ENCODE measurements at places on chromosomes 1 and 21.

- no peak for DNase-seq
These were observed 311.5 kb upstream of the DEPDC1 start for GRCh38 chr1:68808351-68808750.

DNA sequence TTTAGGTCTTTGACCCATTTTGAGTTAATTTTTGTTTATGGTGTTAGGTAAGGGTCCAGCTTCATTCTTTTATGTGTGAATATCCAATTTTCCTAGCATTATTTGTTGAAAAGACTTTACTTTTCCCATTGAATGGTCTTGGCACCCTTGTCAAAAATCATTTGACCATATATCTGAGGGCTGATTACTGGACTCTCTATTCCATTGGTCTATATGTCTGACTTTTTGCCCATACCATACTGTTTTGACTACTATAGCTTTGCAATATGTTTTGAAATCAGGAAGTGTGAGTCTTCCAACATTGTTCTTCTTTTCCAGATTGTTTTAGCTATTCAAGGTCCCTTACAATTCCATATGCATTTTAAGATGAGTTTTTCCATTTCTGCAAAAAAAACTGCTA lies 11.4 kb upstream of the CCSAP start:
- no peak for DNase-seq

DNA sequence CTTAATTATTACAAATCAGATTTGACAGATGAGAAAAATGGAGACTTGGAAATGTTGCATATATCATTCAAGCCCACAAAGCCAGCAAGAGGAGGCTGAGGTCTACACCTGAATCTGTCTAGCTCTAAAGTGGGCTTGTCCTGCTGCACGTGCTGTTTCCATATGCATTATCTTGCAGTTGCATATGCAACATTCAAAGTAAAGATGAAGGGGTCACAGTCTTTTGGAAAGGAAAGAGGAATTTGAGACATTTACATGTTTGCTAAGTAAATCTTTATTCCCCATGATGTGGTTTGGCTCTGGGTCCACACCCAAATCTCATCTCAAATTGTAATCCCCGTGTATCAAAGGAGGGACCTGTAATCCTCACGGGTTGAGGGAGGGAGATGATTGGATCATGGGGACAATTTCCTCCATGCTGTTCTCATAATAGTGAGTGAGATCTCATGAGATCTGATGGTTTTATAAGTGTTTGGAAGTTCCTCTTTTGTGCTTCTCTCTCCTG lies 98.3 kb downstream of the BACH1 start:
- no peak for DNase-seq

DNA sequence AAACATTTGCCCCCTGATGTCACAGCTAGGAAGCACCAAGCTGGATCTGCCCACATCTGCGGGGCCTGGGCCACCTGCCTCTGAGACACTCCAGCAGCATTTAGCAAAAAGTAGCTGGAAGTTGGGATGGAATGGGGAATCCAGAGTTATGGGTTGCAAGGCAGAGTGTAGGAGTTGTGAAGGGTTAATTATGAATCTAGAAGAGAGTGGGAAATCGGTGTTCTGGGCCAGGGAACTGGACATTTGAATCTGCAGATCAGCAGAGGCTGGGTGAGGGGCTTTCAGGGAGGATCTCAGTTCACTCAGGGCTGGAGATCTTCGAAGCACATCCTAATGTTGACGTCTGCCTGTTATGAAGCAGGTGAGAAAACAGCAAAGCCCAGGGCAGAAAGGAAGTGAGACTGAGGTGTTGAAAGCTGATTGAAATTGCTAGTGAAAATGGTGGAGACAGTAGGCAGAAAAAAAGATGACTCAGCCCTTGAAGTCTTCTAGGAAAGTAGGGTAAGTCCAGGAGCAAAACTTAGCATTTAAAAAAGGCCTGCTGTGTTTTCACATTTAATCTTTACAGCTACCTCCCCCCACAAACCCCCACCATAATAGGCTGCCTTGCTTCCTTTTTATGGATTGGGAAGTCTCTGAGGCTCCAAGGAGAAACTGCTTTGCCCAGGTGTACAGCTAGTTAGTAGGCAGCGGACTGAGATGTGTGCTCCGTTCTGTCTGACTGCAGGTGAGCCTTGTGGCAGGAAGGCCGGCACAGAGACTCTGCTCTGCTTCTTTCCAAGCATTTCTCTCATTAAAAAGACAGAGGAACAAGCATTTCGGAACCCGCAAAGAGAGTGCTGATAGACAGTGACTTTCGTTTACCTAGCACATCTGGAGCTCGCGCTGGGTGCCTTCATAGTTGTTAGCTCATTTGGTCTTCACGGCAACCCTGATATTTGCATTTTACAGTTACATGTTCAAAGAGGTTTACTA lies 7.2 kb downstream of the VANGL1 start:
- DNase-seq, result no peak

DNA sequence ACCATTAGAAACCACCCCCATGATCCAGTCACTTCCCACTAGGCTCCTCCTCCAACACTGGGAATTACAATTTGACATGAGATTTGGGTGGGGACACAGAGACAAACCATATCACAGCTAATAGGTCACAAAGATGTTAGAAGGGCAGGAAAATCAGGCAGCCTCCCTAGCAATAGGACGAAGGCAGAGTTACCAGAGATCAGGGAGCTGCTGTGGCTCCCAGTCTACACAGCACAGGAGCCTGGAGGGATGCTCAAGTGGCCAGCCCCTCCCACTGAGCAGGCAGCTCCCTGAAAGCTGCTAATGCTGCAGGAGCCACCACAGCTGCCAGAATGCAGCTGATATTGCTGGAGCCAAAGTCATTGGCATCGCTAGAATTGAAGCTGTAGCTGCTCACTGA lies 51.0 kb downstream of the CR1L start:
- DNase-seq, result no peak

DNA sequence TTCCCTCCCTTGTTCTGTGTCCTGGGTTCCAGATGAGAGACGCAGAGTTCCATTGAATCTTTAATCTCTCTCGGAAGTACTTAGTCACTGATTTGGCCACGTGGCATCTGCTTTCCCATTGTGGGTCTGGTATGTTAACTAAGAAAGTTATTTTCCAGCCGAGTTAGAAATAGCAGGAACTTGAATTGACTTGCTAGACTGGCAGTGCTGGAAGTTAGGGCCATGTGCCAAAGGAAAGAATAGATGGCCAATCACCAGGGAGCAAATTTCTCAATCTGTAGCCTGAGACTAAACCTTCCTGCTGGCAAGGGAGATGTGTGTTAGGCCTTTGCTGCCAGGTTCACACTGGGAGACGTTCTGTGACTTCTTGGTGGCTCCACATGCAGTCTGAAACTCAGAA lies 24.2 kb upstream of the SLFNL1 start:
- no peak for DNase-seq

GRCh38 chr1:28323720-28324119 lies 5.1 kb upstream of the MED18 start:
- DNase-seq, result no peak

DNA sequence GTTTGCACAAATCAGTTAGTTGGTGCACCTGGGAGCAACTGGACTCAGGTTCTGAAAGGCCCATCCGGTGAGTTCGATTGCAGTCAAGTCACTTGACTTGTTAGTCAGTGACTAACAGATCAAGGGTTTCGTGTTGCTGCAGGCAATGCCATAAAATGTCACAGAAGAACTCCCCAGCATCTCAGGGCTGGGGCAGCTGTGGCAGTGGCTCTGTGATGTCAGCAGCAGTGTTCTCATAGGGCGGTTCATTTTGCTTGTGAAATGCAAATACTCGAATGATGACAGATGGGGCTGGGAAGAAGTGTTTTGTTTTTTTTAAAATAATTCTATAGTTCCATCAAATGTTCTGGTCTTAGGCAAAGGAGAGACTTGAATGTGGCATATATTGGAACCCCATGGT lies 287.8 kb downstream of the LMX1A start:
- DNase-seq, result peak; percentile 32

GRCh38 chr1:151494741-151495281 lies 16.4 kb upstream of the CGN start:
- no peak for DNase-seq
